ENCODE measurements at places on chromosomes 16 and 17.

- peak; percentile 29 for DNase-seq
These were observed 13.8 kb downstream of the CLUAP1 start for GRCh38 chr16:3514621-3515020.

GRCh38 chr16:2415085-2415484 is 14.2 kb upstream of the CCNF start:
- no peak for DNase-seq

GRCh38 chr17:67546578-67547527 is 169.8 kb downstream of the PITPNC1 start:
- no peak for DNase-seq

DNA sequence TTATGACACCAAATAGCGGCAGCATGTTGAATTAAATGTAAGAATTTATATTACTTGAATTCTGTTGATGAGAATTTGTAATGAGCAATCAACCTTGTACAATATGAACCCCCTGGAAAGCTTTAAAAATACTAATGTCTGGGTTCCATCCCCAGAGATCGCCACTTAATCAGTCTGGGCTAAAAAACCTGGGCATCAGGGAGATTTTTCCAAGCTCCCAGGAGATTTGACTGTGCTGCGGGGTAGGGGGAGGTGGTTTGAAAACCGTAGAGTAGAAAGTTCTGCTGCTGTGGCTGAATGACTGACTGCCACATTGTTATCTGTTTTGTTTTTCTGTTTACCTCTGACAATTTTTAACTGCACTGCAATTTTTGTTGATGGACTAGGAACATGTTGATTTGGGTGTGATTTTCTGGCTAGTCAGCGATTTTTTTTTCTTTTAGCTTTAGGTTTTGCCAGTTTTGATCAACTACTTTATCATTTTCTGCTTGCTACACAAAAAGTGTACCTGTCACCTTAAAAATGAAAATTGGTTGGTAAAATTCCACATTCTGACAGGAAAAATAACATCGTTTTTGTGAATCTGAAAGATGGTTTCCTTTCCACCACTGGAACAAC is 79.3 kb downstream of the PCTP start:
- DNase-seq: no peak

GRCh38 chr16:19377864-19378263 is 39.8 kb upstream of the TMC5 start:
- no peak for DNase-seq

- no peak for DNase-seq
These were observed 37.9 kb downstream of the HS3ST3A1 start for GRCh38 chr17:13563866-13564265.
